ENCODE measurements at places on chromosomes 4 and X.

GRCh38 chr4:168837922-168838321 lies 172.1 kb downstream of the CBR4 start:
- no peak for DNase-seq

DNA sequence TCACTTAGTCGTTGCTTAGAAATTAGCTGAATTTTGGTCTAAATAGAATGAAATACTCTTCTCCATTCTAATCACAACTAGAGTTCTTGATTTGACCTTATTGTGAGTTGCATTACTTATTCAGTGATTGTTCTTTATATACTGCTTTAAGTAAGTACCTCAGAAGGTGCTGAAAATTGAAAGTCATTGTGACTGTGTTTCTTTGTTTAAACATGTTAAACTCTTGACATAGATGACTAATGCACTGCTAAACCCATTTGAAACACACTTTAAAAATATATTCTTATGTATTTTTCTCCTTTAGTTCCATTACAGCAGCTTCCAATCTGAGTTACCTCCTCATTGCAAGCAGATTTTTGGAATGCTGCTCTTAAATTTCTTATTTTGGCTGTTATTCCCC lies 9.1 kb downstream of the TSPAN7 start:
- no peak for DNase-seq

DNA sequence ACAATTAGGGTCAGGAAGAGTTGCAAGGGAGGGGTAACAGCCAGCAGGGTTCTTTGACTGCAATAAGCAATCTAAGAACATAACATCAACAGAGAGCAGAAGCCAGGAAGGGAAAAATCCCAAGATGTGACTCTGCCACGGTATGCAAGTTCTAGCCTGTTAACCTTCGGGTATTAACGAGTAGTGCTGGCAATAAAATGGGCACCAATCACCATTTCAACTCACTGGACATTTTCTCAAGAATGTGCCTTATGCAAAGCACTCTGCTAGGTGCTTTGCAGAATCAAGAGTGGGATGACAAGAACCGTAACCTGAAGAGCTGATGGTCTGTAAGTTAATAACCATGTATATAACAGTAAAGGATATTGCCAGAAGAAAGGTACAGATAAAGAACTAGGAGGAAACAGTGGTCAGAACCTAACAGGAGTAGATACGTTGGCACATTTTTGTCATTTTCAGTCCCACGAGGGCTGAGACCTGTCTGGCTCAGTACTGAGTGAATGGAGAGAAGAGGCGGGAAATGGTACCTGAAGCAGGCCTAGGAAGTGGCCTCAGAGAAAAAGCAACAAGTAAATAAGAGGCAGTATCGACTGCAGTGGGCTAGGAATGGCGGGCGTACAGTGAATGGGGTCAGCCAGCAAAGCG lies 2.7 kb downstream of the ELOVL6 start:
- no peak for DNase-seq

GRCh38 chrX:50049228-50049627 lies 126.8 kb downstream of the CLCN5 start:
- DNase-seq = no peak

DNA sequence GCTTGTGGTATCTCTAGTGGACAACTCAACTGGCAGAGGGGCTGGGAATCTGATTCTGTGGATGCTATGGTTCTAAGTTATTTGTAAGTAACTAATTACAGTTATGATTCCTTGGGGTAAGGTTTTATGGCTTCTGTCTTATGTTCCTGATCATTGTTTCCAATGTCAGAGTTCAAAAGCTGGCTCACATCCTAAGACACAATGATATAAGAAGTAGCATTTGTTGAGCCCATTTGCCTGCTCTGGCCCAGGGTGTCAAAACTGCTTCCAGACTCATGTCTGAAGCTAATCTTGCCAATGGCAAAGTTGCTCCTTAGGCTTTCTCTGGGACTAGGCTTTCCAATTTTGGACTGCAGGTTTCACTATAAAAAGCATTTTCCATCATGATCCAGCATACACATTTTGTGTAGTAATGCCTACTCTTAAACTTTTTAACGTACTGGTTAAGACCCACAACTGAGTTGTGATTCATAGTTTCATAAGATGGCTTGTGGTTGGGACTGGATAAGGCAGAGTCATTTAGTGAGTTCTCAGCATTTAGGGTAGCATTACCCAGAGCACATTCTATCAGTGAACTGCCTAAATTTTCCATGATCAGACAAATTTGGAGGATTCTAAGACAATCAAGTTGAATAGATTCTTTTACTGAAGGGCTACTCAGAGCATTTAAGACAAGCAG lies 50.0 kb downstream of the CCNI start:
- peak; percentile 52 for DNase-seq

Measured in fibroblast of skin of scalp (primary cell).